ENCODE measurements at places on chromosomes 4 and X.

GRCh38 chr4:155571184-155571944 lies 95.3 kb upstream of the GUCY1A1 start:
- DNase-seq, result no peak

GRCh38 chr4:129344058-129344457 lies 248.1 kb downstream of the C4orf33 start:
- DNase-seq, result peak; percentile 27

DNA sequence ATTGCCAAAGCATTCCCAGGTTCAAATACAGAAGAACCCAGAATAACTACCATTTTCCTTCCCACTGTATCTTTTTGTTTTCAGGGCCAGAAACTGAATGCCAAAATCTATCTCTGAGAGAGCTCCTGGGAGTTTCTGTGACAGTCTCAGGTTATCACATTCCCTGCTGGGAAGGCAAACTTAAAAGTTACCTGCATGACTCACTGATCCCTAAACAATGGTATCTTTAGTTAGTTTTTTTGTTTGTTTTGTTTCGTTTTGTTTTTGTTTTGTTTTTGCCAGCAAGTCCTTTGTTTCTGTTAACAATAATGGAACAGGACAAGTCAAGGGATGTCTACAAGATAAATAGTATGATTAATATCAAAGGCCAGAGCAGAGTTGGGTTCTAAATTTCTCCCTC lies 34.3 kb downstream of the PAPSS1 start:
- no peak for DNase-seq

- DNase-seq, result peak; percentile 93
Observed at GRCh38 chr4:165325732-165326512, 1.5 kb upstream of the MSMO1 start.

GRCh38 chrX:23548164-23548563 lies 119.1 kb upstream of the PRDX4 start:
- no peak for DNase-seq

GRCh38 chrX:63686878-63687714 lies 97.9 kb downstream of the ARHGEF9 start:
- DNase-seq, result peak; percentile 45

DNA sequence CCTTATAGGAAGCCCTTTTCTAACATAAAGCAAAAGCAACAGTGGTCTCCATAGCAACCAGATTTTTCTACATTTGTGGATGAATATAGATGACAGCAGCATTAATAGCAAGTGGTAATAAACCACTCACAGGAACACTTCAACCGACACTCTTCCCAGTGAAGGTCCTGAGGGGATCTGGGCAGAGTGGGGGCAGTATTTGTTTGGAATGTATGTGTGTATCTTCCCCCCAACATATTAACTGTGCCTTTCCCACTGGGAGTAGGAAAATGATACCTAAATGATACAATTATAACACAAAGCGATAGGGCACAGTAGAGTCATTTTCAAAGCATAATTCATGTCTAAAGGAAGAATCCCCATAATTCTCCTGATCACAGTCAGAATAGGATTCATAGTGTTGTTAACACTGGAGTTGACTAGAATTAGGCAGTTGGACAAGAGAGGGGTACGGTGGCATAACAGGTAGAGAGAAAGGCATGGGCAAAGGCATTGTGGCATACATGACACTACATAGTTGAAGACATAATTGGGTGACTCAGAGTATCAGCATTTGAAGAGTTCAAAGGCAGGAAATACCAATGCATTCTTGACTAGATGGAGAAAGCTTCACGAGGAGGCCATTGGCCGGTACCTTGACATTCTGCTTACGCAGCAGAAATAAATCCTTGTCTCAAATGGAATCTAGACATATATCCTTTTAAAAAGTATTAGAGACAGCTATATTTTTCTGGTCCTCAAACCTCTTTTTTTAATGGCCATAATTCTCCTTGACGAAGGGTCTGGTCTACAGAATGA lies 15.2 kb downstream of the CAPN6 start:
- DNase-seq, result no peak
